Fibroblast of skin of left biceps (primary cell): ENCODE measurements at places on chromosomes 11 and 22.

DNA sequence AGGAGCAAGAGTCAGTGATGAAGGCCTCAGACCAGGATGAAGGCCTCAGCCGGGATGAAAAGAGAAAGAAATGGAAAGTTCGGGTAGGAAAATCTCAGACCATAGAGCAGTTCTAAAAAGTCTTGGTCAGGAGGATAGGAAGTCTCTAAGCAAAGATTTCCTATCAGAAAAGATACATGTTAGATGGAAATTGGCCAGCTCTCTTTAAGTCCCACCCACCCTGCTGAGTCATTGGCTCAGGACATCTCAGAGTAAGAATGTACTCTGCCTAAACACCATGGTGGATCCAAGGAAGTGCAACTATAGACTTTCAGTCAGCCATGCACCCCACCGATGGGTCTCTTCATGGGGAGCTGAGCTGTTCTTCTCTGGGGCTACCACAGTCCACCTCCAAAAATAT is 4.4 kb downstream of the OR8B3 start:
- no peak for DNase-seq

DNA sequence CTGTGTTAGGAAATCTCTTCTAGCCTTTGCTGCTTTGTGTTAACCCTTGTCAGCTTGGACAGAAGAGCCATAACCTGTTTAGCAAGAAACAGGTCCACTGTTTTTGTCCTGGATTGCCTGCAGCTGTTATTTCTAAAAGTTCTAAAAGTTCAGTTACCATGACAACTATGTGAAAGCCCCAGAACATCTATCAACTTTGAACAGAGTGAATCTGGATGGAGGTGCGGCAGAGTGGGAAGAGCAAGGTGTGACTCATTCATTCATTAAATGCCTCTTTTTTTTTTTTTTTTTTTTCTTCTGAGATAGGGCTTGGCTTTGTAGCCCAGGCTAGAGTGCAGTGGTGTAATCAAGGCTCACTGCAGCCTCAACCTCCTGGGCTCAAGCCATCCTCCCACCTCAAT is 50.5 kb downstream of the RBX1 start:
- DNase-seq = no peak

DNA sequence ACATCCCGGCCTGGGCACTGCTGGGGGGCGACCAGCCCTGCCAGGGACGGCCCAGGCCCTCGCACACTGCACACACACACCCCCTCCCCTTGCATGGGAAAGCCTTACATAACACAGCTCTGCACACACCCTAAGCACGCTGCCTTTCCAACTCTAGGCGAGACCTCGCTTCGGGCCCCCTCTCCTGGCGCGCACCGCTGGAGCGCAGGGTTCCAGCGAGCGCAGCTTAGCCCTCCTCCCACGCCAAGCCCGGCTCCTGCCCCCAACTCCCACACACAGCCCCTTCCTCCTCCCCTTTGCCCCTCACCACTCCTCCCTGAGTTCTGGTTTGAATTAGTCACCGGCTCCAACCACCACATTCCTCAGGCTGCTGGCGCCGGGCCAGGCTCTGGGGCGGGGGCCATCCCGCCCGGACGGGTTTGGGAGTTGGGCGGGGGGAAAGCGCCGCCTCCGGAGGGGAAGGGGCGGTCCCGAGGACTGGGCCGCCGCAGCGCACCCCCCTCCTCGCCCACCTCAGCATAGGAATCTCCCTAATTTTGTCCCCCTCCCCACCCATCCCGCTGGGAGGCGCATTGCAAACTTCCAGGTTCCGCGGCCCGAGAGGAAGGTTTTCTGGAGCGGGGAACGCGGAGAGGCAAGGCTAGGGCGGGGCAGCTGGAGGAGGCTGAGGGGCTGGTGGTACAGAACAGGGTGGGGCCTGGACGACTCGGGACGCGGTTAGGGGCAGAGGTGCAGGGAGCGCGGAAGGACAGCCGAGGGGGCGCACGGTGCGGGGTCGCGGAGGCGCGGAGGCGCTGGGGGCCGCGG is 966 bp downstream of the AHNAK start:
- DNase-seq = peak; percentile 96

- no peak for DNase-seq
These were observed 133.9 kb downstream of the WNT7B start for GRCh38 chr22:45843031-45843430.

DNA sequence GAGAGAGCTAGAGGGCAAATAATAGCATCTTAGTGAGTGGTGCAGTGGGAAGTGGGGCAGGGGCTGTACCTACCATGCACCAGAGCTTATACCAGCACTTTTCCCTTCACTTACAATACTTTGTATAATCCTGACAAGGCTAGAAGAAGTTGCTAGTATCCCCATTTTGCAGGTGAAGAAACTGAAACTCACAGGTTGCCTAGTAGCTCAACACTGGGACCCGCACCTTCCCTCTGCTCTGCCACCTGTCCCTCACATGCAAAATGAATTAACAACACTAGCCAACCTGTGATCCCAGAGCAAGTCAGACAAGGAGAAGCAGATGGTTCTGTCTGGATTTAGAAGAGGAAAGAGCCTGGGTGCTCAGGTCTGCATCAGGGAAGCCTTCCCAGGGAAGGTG is 510.4 kb downstream of the BUD13 start:
- no peak for DNase-seq

DNA sequence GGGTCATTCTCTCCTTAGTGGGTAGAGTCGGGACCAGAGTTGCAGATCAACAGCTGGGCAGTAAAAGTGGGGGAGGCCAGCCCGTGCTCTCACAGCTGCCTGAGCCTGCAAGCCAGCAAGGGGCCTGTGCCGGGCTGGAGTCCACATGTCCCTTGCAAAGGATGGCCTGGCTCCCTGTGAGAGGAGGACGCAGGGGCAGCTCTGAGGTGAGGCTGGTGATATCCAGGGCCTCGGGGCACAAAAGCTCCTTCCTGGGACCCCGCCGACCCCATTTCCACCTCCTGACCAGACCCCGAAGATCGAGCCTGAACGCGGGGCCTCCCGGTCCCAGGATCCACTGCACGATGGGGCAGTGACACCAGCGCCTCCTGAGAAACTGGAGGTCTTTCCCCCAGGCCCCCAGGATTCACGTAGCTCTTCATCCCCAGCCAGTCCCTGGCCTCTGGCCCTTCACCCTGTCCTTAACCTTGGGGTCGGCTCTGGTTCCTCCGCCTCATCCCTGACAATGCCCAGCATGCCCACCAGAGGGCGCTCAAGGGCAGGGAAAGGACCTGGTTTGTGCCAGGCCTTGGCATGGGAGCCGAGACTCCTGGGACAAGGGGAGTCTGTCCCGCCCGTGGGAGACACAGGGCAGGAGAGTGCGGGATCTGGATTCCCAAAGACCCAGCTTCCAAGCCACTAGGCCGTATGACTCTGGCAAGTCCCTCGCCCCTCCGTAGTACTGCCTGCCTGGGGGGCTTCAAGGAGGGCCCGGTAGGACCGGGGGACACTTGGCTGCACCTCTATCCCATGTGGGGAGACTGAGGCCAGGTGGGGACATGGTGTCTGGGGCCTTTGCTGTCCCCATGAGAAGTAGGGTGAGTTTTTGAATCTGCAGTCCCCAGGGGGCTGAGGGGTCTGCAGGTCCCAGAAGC is 17.8 kb upstream of the WNT7B start:
- peak; percentile 33 for DNase-seq

DNA sequence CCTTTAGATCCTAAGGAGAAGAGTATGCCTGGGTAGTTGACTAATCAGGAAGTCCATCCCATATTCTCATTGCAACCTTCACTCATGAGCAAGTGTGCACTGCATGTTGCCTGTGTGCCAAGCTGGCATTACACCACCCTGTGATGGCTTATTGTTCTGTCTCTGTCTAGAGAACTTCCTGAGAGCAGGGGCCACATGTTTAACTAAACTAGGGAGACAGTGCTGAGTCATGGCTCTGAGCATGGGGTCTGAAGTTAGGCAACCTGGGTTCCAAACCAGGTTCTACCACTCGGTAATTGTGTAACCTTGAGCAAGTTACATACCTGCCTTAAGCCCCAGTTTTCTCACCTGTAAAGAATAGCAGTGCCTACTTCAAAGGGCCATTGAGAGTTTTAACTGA is 39.6 kb downstream of the CSNK2A3 start:
- no peak for DNase-seq

- DNase-seq = peak; percentile 15
These were observed at the start of gene SCN4B for GRCh38 chr11:118152552-118153471. Gene SCN4B, minus strand, starts transcription at chr11:118152823. Its CDS starts 150 bp downstream, at chr11:118152673.

DNA sequence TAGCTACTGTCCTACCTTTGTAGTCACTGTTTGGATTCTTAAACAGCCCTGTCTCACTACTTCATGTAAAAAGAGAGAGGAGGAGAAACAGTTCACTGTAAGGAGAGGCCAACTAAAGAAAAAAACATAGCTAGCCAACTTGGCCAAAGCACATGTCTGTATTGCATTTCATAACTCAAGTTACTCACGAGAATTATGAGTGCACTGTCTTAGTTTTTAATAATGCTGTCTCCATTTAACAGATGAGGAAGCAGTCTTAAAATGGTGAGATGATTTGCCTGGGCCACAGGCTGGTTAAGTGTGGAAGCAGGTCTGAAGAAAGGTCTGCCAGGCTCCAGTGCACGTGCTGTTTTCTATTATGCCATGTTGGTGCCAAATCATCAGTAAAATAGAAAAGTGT is 104.5 kb downstream of the UVRAG start:
- no peak for DNase-seq
